ENCODE measurements at places on chromosomes 4 and X.

- peak; percentile 61 for DNase-seq
These were observed 105.3 kb upstream of the NKX1-1 start for GRCh38 chr4:1511441-1512041.

DNA sequence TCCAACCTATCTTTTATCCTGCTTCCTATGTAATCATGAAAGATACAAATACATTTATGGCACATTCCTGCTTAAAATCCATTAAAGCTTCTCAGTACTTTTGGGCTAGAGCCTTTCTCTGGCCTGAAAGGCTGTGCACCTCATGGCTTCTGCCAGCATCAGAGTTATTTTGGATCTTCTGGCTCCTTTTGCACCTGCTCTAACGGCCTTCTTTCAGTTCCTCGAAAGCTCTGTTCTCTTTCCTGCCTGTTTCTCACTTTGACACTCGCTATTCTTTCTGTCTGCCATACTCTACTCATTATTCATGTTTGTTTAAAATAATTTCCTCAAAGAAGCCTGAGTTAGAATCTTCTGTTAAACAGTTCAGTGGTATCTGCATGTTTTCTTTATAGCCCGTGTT is 86.0 kb downstream of the LRP2BP start:
- no peak for DNase-seq

- DNase-seq: no peak
These were observed 601.0 kb downstream of the TMA16 start for GRCh38 chr4:164095313-164096110.

DNA sequence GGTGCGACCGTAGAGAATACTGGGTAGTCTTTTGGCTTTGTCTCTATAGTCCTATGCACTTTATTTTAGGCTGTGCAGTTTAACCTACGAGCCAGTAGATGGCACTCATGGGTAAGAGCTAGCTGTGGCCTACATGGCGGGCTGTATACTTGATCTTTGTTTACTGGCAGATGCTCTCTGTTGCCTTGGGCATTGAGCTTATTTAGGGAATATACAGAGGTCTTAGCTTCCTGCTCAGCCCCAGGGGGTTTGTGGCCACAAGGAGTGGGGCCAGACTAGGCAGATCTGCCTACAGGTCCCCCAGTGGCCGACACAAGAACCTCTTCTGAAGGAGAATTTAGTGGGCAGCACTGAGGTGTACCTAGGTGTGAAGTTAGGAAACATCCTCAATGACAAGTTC is 227.6 kb upstream of the HDX start:
- DNase-seq: peak; percentile 62

DNA sequence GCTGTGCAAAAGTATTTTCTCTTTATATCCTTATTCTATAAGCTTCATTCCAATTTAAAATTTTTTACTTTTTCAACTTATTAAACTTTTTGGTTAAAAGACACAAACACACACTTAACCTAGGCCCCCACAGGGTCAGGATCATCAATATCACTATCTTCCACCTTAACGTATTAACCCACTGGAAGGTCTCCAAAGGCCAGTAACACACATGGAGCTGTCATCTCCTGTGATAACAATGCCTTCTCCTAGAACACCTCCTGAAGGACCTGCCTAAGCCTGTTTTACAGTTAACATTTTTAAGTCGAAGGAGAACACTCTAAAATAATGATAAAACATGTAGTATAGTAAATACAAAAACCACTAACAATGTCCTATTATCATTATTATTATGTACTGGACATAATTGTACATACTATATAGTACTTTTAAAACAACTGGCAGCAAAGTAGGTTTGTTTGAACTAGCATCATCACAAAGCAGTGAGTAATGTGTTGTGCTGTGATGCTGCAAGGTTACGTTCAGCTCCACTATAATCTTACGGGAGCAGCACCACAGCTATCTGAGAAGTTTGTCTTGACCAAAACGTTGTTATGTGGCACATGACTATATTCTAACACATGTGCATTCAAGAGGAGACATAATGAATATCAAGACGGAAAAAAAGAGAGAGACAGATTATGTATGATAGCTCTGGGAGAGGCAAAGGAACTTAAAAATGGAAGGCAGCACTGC is 33.7 kb downstream of the DHX15 start:
- no peak for DNase-seq

- DNase-seq: no peak
These were observed 524.8 kb downstream of the PPARGC1A start for GRCh38 chr4:23365086-23365485.

GRCh38 chr4:101065935-101066485 is 281.3 kb downstream of the PPP3CA start:
- no peak for DNase-seq

GRCh38 chrX:34371754-34372153 is 239.6 kb upstream of the FAM47A start:
- DNase-seq: no peak

GRCh38 chrX:14922437-14922836 is 49.2 kb downstream of the MOSPD2 start:
- DNase-seq: no peak

GRCh38 chr4:158818560-158819140 is 49.8 kb downstream of the FNIP2 start:
- no peak for DNase-seq

DNA sequence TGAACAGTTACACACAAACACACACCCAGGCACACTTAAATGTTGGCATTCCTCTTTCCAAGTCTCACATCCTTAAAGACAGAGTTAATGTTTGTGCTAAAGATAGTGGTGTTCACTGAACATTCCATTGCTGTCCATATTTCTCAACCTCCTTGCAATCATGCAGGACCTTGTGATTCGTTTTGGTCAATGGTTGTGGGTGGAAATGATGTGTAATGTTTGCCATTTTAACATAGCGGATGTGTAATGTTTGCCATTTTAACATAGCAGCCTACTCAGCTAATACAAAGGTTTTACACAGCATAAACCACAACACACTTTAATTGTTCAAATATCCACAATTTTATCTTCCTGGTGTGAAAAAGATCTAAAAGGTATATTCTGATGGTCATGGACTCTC is 93.9 kb downstream of the CEP44 start:
- DNase-seq: no peak

- DNase-seq: no peak
These were observed 1382.6 kb downstream of the ARAP2 start for GRCh38 chr4:34861666-34862065.

- DNase-seq: no peak
These were observed 2.6 kb downstream of the CDKL5 start for GRCh38 chrX:18428006-18428405.

Data from common myeloid progenitor, CD34-positive (primary cell).